ENCODE measurements at places on chromosomes 12 and 14. TPM values are rescaled to one million over a fixed set of nuclear protein-coding genes. Genes with fewer than 3 reads are reported as not detected.

Gene REC8
- polyA plus RNA-seq, result 14.5 TPM

Gene ERBB3
- 212 TPM for polyA plus RNA-seq

Gene PMEL
- polyA plus RNA-seq, result 2.0 TPM

Gene SRGAP1
- 6.6 TPM for polyA plus RNA-seq
